ENCODE measurements at places on chromosomes 3 and 15. TPM values are rescaled to one million over a fixed set of nuclear protein-coding genes. Genes with fewer than 3 reads are reported as not detected.

ECE2 gene
- 2.2 TPM for total RNA-seq

ALCAM gene
- total RNA-seq = 12.6 TPM

ITPKA gene
- 18.3 TPM for total RNA-seq

IL17RC gene
- total RNA-seq = 45.6 TPM

MAP1A gene
- total RNA-seq = 59.4 TPM

BFSP2 gene
- not detected for total RNA-seq

CACNA2D3 gene
- total RNA-seq = 0.55 TPM

MTHFS gene
- 16.7 TPM for total RNA-seq

CNTN3 gene
- total RNA-seq = 15.6 TPM

FANCI gene
- total RNA-seq = 14.0 TPM

GOLGA8J gene
- 0.29 TPM for total RNA-seq

CHRNA3 gene
- 4.8 TPM for total RNA-seq

CD200R1L gene
- not detected for total RNA-seq

PIGZ gene
- total RNA-seq = 29.1 TPM

ADPRH gene
- total RNA-seq = 2.7 TPM

EBLN2 gene
- 5.7 TPM for total RNA-seq

UROC1 gene
- total RNA-seq = not detected

CHRNA7 gene
- total RNA-seq = 5.3 TPM

PLA2G4F gene
- 66.9 TPM for total RNA-seq

HTR3E gene
- 0.16 TPM for total RNA-seq

FRMD5 gene
- 1.8 TPM for total RNA-seq

RAMAC gene
- total RNA-seq = 19.5 TPM

MST1R gene
- 153 TPM for total RNA-seq

SERPINI2 gene
- not detected for total RNA-seq

CACNA1D gene
- total RNA-seq = 13.8 TPM

CRYBG3 gene
- 14.5 TPM for total RNA-seq

SPATA12 gene
- 0.14 TPM for total RNA-seq

ITIH1 gene
- not detected for total RNA-seq

HYPK gene
- 10.4 TPM for total RNA-seq

TIPIN gene
- total RNA-seq = 5.9 TPM

VILL gene
- 150 TPM for total RNA-seq

NUTM1 gene
- not detected for total RNA-seq

EPHB1 gene
- 6.9 TPM for total RNA-seq

PRSS50 gene
- 0.16 TPM for total RNA-seq

ZNF35 gene
- 8.0 TPM for total RNA-seq

C15orf61 gene
- total RNA-seq = 5.4 TPM

CNTN4 gene
- 13.4 TPM for total RNA-seq

LYSMD4 gene
- total RNA-seq = 15.6 TPM

TRIM69 gene
- total RNA-seq = 21.5 TPM

CPEB1 gene
- 11.8 TPM for total RNA-seq

CPN2 gene
- not detected for total RNA-seq

ASB14 gene
- total RNA-seq = not detected

ACAD11 gene
- 7.4 TPM for total RNA-seq

GP9 gene
- 0.90 TPM for total RNA-seq

ARL8B gene
- 68.5 TPM for total RNA-seq

ARL6IP5 gene
- total RNA-seq = 111 TPM

XCR1 gene
- 0.20 TPM for total RNA-seq

FAM3D gene
- 253 TPM for total RNA-seq

IL12A gene
- total RNA-seq = 0.23 TPM

RBPMS2 gene
- total RNA-seq = 3.5 TPM

ANKUB1 gene
- total RNA-seq = not detected

TRIM42 gene
- not detected for total RNA-seq

HRH1 gene
- total RNA-seq = 8.3 TPM

SLC22A13 gene
- 0.84 TPM for total RNA-seq

AZI2 gene
- 55.3 TPM for total RNA-seq

ZIC1 gene
- total RNA-seq = not detected

All from mucosa of descending colon (tissue), 3 donors.